ENCODE measurements at places on chromosomes 11 and 22.

DNA sequence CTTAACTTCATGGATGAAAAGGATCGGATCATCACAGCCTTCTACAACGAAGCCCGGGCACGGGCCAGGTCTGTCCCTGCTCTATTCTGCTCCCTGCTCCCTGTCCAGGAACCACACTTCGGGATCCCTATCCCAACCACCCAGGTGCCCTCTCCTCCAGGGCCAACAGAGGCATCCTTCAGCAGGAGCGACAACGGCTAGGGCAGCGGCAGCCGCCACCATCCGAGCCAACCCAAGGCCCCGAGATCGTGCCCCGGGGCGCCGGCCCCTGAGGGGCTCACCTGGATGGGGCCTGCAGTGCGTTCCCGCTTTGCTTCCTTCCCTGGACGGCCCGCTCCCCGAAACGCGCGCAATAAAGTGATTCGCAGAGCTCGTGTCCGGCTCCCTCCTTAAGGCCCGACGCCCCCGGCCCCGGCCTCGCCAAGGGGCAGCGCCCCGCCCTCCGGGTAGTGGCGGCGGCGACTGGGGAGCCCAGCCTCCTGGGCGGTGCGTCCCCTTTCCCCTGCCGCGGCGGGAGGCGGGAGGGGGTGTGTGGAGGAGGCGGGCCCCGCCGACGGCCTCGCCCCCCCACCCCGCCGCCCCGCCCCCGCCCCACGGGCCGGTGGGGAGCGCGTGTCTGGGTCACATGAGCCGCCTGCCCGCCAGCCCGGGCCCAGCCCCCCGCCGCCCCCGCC is at the start of gene VEGFB:
Gene VEGFB, plus strand, starts transcription at position 672 of the 674 bp plus-strand sequence. CDS start 250 bp downstream, outside the sequence.
- DNase-seq = peak; percentile 69

- no peak for DNase-seq
Observed at GRCh38 chr11:104093426-104094280, 57.2 kb downstream of the DDI1 start.

- DNase-seq = no peak
Observed at GRCh38 chr11:108857382-108857781, 192.5 kb downstream of the DDX10 start.

DNA sequence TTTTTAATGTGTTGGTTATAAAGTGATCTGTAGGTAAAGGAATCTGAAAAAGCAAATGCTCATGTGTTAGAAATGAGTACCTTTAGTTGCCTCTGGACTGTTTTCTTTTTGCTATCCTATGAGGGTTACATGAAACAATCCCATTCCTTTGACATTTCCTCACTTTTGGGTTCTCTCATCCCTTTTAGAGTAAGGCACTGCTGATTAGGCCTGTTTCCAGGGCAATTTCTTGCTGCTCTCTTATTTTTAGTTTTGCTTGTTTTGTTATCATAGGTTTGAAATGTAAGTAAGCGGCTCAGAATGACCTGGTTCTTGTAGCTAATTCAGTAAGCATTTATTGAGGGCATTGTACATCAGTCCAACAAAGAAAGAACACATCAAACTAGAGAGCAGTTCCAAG is 138.9 kb downstream of the DDX10 start:
- no peak for DNase-seq

GRCh38 chr11:105618343-105618955 is 8.6 kb downstream of the GRIA4 start:
- no peak for DNase-seq

DNA sequence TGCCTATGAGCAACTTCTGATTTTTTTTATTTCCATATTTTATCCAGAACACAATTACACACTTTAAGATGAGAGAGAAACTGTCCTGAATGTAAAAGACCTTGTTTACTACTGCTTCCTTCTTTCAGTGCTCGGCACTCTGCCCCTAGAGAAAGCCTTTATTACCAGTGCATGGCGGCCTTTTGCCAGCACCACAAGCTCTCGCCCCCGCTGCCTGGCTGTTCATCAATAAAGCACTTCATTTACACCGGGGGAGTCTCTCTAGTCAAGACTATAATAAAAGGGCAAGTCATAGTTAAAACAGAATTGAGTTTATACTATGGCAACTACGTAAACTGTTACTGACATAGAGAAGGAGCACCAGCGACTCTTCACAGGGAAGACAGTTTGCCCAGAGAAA is 259.5 kb downstream of the CADM1 start:
- no peak for DNase-seq

- no peak for DNase-seq
Observed at GRCh38 chr11:103652013-103652412, 384.4 kb upstream of the DDI1 start.

DNA sequence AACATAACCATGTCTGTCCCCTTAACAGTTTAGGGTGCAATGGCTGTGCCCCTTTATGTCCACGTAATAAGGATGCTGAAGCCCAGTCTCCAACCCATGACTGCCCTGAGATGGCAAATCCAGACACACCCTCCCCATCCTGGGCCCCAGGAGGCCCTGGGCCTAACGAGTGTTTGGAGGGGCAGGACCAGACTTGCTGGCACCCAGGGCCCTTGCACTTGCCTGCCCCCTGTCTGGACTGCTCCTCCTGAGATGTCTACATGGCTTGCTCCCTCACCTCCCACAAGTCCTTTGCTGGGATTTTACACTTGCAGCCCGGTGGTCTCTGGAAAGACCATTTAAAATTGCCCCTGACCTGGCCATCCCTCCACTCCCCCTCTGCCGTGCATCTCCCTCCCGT is 132.2 kb upstream of the NECTIN1 start:
- no peak for DNase-seq

- no peak for DNase-seq
Observed at GRCh38 chr11:116698080-116698479, 74.7 kb downstream of the BUD13 start.

DNA sequence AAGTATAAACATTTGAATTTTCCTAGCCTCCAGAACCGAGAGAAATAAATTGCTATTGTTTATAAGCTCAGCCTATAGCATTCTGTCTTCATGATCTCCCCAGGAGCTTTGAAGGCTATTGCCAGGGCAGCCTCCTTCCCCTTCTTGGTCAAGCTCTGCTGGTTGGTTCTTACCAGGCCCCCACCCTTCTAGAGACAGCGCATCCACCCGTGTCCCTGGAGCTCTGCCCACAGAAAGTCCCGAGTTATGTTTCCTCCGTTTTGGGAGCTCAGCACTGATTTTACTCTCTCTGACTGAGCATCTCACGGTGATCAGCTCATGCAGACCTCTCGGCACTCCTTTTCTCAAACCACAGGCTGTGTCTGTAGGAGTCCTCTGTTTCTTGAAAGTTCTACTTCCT is 123.8 kb upstream of the SORL1-AS1 start:
- no peak for DNase-seq

- DNase-seq = no peak
Observed at GRCh38 chr11:106442032-106442431, 364.6 kb downstream of the AASDHPPT start.

GRCh38 chr11:65981101-65981740 is 19.7 kb downstream of the SART1 start:
- DNase-seq = no peak

GRCh38 chr11:111370902-111371578 is 8.0 kb downstream of the POU2AF1 start:
- DNase-seq = no peak

- no peak for DNase-seq
Observed at GRCh38 chr22:37917874-37918548, 11.9 kb downstream of the MICALL1 start.

GRCh38 chr11:68900835-68901381 is 2.7 kb downstream of the MRPL21 start:
- no peak for DNase-seq

DNA sequence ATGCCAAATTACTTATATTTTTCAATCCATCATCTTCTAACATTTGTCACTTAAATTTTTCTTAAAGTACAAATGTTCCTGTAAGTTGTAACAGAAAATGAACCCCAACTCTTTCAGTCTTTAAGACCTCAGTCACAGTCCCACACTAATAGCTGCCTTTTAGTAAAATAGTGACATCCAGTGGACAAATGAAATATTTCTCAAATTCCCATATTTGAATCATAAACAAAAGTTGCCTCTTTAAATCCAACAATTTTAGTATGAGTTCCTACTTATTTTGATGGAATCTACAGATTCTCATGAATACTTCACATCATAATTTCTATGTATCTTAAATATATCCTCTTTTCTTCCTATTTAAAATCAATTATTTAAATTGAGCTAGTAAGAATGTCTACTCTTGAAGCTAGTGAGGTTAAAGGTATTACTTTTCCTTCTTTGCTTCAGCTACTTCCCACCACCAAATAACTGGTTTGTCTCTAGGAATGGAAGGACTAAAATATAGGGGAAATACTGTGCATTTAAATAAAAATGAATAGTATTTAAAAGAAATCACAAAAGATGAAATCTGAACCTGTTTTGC is 9.2 kb downstream of the LIN7C start:
- DNase-seq = no peak

GRCh38 chr22:18970176-18970947 is 34.3 kb upstream of the PRODH start:
- no peak for DNase-seq

- DNase-seq = no peak
Observed at GRCh38 chr22:30606455-30607299, at the start of gene TCN2. TCN2 (plus strand) TSS chr22:30607174; CDS start chr22:30607332, 158 bp downstream.

GRCh38 chr22:23219822-23220484 is 39.6 kb downstream of the BCR start:
- DNase-seq = peak; percentile 34

- DNase-seq = peak; percentile 68
Observed at GRCh38 chr22:37486224-37486845, at the start of gene MFNG. MFNG (minus strand) TSS chr22:37486384; CDS start chr22:37486177, 207 bp downstream.

GRCh38 chr22:17201285-17201945 is 17.8 kb downstream of the ADA2 start:
- DNase-seq = no peak

- DNase-seq = no peak
Observed at GRCh38 chr11:77799338-77799737, 21.2 kb downstream of the RSF1 start.

- DNase-seq = no peak
Observed at GRCh38 chr22:19892925-19893324, 38.3 kb upstream of the GNB1L start.

DNA sequence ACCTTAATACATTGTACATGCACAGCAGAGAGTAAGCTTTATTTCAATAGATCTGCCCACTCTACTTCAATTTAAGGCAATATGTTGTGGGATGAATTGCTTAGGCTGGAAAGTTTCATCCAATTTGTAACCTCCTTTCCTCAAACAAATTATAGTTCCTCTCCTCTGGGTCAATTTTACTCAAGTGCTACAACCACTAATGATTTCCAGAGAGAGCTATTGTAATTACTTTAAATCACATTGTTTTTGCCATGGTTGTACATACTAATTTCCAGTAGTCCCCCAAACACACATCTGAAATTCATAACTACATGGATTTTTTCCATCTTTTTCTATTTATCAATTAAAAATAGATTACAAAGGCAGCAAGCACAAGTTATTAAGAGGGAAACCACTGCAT is 72.9 kb downstream of the APIP start:
- DNase-seq = no peak

GRCh38 chr11:64750361-64751054 is 6.6 kb upstream of the RASGRP2 start:
- no peak for DNase-seq

DNA sequence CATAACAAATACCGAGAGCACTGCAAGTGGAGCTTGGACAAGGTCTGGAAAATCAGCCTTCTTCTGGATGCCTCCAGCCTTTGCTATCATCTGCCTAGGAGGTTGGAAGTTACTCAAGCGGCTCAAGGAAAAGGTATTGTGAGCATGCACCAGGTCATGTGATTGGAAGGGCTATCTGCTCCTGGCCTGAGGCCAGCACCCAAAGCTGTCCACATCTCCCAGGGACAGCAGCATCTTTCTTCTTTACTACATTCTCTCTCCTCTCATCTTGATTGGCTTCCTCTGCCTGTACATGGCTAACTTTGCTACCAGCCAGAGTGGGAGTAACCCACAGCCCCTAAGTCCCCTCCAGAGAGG is 44.2 kb upstream of the AMPD3 start:
- no peak for DNase-seq

- DNase-seq = peak; percentile 87
Observed at GRCh38 chr11:2268729-2269600, 1.4 kb downstream of the ASCL2 start.

DNA sequence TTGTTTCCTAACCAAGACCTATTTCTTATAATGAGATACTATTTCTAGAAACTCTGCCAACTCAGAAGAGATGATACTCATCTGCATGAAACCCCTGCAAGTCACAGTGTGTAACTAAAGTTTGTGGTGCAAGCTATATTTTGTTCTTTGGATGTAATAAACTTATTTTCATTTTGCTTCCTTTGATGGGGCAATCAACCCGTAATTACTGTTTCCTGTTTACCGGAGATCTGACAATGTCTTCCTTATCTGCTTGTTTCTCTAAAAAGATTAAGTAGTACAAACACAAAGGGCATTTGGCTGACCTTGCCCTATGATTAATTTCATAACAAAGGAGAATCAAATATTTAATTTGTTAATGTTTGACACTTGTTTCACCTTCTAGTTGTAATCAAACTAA is 846.6 kb upstream of the ANO3 start:
- DNase-seq = no peak

GRCh38 chr22:19387038-19387437 is 44.5 kb downstream of the HIRA start:
- DNase-seq = no peak

GRCh38 chr11:41522391-41522790 is 62.9 kb upstream of the LRRC4C start:
- no peak for DNase-seq

GRCh38 chr22:44279069-44279360 is 33.7 kb downstream of the SHISAL1 start:
- DNase-seq = no peak

GRCh38 chr11:70577258-70577603 is 178.9 kb downstream of the CTTN start:
- no peak for DNase-seq

DNA sequence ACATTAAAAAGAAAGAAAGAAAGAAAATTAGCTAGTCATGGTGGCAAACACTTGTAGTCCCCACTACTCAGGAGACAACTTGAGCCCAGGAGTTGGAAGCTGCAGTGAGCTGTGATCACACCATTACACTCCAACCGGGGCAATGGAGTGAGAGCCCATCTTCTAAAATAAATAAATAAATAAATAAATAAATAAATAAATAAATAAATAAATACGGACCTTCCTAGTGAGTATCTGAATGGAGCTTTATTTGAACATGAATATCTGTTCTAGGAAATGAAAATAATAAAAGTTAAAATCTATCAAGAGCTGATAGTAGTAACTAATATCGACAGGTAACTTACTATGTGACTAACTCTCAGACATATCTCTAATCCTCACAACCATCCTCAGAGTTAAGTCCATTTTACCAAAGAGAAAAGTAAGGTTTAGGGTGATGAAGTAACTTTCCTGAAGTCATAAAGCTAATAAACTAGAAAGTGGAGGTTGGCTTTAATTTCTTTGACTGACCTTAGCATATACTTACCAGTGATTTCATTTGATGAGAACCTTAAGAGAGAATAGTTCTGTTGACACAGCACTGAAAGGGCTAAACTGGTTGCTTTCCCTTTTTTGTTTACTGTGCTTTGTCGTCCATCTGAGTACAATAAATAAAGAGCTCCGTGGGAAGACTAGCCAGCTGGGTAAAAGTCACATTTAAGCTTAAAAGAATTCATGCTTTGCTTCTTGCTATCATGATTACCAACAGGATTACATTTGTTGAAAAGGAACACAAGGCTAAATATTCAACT is 22.4 kb downstream of the ENTHD1 start:
- DNase-seq = no peak
